ENCODE measurements at places on chromosomes 4 and X.

GRCh38 chr4:90328558-90328957 is 201.4 kb downstream of the CCSER1 start:
- no peak for DNase-seq

GRCh38 chr4:48804584-48805301 is 24.7 kb upstream of the FRYL start:
- DNase-seq: no peak

DNA sequence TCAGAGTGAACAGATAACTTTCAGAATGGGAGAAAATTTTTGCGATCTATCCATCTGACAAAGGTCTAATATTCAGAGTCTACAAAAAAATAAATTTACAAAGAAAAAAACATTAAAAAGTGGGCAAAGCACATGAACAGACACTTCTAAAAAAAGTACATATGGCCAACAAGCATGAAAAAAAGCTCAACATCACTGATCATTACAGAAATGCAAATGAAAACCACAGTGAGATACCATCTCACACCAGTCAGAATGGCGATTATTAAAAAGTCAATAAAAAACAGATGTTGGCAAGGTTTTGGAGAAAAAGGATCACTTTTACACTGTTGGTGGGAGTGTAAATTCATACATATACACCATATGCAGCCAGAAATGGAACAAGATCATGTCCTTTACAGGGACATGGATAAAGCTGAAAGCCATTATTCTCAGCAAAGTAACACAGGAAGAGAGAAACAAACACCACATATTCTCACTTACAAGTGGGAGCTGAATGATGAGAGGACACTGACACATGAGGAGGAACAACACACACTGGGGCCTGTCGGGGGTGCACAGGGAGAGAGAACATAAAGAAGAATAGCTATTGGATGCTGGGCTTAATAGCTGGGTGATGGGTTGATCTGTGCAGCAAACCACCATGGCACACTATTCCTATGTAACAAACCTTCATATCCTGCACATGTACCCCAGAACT is 41.6 kb upstream of the ITM2A start:
- no peak for DNase-seq

- DNase-seq: no peak
Measured at GRCh38 chr4:111633663-111634266, 511.5 kb upstream of the FAM241A start.

DNA sequence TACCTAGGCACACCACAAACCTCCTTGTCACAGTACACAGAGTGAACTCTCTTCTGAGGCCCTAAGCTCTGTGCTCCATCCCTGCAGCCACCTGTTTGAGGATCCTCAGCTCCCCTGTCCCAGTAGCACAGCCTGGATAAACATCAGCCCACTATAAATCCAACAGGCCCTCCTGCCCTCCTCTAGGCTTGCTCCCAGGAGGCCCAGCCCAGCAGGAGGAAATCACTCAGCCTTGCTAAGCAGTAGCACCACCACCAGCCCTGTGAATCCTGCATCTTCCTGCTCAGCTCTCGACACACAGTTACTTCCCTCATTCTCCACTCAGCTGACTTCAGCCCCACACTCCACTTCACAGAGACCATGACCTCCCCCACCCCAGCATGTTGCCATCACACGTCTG is 273.9 kb downstream of the BCOR start:
- no peak for DNase-seq

DNA sequence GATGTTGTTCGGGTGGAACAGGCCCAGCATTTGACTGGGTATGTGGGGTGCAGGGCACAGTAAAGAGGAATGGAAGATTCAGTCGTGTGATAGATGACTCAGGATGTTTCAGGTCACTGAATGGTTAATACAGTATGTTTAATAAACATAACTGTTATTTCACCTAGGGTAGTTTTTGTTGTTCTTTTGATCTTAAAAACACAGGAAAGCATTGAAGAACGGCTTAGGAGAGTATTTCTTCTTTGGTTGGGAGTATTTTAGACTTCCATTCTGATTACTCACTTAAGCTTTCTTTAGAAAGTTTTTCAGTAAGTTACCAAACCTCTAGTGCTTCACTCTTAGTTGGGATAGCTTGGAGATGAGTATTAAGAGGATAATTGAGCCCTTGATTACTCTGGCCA is 62.3 kb downstream of the STAG2 start:
- no peak for DNase-seq

- DNase-seq: no peak
Measured at GRCh38 chr4:73053974-73054480, 15.5 kb downstream of the COX18 start.

DNA sequence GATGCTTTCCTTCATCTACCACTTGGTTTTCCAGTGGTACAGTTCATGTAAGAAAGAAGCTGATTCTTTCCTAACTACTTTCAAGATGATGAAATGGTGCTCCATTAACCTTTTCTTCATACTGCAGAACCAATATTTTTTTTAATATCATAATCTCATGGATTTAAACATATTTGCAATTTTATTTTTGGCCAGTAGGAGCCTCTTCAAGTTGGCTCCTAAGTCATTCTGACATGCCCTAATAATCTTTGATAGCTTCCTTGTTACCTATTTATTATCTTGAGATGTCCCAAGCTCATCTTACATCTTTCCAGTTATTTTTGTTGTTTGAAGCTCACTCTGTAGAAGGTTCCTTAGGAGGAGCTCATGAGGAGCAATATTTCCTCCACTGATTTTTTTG is 170.2 kb downstream of the APBB2 start:
- DNase-seq: no peak

DNA sequence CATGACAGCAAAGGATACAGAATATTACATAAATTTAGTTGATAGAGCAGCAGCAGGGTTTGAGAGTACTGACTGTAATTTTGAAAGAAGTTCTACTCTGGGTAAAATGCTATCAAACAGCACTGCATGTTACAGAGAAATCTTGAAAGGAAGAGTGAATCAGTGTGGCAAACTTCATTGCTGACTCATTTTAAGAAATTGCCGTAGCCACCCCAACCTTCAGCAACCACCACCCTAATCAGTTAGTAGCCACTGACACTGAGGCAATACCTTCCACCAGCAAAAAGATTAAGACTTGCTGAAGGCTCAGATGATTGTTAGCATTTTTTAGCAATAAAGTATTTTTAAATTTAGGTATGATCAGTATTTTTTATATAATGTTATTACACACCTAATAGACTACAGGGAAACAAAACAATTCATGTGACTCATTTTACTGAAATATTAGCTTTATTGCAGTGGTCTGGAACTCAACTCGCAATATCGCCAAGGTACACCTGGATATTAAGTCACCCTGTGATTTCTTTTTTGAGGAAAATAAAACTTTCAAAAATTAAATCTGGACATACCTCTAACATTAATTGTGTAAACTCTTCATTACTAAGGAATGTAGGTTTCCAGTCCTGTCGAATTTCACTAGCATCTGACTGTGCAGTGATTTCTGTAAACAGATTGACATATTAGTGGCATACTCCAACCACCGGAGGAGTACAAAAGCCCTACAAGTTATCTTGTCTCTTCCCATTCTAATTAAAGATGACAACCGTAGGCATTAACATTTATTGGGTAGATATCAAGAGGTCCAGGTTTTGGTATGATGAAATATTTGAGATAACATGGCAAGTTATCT is 71.1 kb downstream of the CLOCK start:
- DNase-seq: no peak

GRCh38 chr4:90081432-90082144 is 45.6 kb upstream of the CCSER1 start:
- no peak for DNase-seq

Measured in frontal cortex (tissue), 4 donors.